ENCODE measurements at places on chromosomes 16 and 17.

GRCh38 chr17:78034429-78035091 is 76.1 kb downstream of the TNRC6C start:
- no peak for DNase-seq

DNA sequence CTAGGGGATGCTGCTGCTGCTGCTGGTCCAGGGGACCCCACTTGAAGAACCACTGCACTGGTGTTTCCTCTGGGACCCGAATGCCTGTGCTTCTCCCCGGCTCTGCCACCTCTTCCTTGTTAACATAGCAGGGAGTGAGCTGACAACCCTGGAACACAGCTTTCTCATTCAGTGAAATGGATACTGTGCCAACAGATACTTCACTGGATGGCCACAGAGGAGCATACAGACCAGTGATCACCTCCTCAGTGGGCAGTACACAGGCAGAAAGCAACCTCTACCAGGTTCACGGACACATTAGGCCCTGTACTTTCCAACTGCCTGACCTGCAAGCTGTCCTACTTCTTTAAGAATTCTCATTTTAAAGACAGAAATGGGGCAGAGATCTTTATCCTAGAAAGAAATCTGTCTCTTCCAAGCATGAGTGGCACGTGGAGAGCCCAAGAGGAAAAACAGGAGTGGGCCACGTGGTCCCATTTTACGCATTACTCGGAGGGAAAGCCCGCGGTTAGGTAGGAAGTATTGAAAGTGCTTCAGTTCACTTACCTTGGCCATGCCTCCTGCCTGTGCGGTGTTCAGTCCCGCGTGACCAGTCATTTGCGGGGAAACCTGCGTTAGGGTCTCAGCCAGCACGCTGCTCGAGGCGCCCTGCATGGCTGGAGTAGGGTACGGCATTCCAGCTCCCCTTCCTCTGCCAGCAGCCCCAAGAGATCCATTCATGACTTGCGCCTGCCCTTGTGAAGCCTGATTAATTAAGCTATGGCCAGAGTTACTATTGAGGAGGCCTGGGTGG is 30.6 kb downstream of the CREBBP start:
- no peak for DNase-seq

DNA sequence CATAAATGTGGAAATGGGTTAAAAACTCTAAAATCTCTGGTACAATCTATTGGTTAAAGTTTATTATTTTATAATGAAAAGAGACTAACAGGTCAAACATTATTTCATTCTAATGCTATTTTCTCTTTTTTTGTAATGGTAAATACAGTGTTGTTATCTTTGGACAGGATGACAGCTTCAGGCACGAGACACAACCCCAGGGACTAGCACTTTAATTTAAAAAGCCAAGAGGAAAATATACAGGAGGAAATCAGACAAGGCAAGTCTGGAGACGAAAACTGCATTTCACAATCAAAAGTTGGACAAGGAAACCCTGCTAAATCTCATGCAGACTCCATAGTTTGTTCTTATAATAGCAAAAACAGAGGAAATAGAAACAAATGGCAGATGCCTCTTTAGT is 589.1 kb upstream of the CDH8 start:
- DNase-seq: no peak

GRCh38 chr16:28136751-28137434 is 73.4 kb upstream of the GSG1L start:
- DNase-seq: no peak

- no peak for DNase-seq
Observed at GRCh38 chr16:25040543-25040942, 25.4 kb upstream of the ARHGAP17 start.

DNA sequence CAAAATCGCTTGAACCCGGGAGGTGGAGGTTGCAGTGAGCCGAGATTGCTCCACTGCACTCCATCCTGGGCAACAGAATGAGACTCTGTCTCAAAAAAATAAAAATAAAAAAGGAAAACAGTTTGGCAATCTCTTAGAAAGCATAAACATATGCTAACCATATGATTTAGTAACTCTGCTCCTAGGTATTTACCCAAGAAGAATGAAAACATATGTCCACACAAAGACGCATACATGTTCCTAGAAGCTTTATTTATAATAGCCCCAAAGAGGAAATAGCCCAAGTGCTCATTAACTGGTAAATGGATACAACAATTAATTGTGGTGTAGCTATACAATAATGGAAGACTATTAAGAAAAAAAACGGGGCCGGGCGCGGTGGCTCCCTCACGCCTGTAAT is 18.5 kb upstream of the CDH1 start:
- DNase-seq: no peak

DNA sequence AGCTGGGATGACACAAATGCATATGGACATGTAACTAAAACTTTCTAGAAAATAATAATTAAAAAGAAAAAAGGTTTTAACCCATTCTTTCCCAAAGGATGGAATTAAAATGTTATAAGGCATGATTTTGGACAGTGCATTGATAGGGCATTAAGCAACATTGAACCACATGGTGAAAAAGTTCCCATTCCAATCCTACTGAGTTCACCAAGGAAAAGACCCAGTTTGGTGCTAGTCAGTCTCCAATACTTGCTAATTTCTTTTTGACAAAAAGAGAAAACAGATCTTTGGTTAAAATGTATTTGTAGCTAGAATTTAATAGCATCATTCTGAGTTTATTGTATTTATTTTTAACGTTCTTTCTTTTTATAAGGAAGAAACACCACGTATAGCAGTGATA is 28.1 kb downstream of the EMP2 start:
- DNase-seq: no peak

DNA sequence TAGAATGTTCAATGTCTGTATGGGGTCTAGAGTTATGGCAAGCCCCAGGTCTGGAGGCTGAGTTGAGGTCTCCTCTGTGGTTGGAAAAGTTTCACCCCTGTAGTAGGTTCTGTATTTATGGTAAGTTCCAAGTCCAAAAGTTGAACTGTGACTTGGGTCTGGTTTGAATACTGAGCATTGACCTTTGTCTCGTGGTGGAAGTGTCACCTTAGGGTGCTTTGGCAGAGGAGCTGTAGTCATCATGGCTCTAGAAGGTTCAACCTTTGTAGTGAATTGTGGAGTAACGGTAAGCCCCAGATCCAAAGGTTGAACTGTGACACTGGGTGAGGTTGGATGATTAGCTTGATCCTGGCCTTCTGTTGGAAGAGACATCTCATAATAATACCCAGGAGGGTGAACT is 17.6 kb downstream of the RDM1 start:
- no peak for DNase-seq

DNA sequence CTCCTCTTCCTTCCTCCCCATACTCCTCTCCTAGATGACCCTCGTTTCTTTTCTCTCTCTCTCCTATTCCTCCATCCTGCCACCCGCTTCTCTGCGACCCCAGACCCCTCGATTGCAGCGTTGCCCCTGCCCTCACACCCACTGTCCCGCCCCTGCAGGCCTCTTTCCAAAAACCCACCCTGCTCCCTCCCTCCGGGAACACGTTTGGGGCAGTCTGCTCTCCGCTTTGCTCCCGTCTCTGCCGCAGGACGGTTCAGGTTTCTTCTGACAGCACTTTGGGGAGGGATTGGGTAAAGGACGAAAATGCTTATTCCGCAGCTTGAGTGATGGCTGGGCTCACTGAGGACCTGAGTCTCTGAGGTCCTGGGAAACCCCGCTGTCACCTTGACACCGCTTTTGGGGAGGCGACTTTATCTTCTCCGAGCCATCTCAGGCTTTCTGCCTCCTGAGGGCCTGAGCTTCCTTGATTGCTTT is 690 bp downstream of the NDE1 start:
- DNase-seq: no peak

GRCh38 chr16:9824200-9825068 is 357.8 kb downstream of the GRIN2A start:
- DNase-seq: no peak

GRCh38 chr17:80068301-80069222 is 32.1 kb downstream of the CCDC40 start:
- DNase-seq: no peak

- DNase-seq: no peak
Observed at GRCh38 chr17:66971264-66971663, 6.8 kb downstream of the CACNG4 start.

GRCh38 chr17:68763562-68763961 is 162.4 kb upstream of the FAM20A start:
- DNase-seq: no peak

DNA sequence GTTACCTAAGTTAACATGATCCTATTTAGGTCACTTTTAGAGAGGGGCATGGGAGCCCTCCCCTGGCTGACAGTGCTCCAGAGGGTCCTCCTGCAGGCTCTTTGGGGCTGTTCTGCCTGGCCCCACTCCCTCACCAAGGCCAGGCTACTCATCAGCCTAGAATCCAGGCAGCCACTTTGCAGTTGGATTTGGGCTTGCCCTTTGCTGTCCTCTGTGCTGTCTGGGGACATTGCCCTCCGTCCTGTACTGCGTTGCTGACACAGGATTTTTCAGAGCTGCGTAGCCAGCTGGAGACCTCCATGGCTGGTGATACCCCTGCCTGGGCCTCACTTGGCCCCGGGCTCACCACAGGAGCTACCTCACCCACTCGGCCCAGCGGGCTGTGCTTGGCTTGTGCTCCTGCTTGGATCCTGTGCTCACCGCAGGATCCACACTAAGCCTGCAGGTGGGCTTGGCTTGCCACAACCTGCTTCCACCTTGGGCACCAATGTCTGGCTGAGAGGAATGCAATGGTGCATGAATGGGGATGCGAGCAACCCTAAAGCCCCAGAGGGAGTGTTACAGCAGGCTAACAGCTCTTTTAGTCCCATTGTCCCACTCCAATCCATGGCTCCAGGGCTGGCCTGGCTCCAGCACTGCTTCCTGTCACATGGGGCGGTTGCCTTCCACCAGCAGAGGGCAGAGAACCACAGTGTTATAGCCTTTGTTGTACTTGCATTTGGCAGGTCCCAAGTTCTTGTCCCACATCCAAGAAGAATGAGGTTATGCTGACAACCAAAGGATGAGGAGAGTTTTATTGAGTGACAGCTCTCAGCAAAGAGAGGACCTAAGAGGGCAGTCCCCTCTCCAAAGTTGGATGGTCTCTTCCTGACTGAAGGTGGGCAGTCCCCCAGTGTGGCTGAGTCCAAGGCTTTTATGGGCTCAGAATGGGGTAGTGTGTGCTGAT is 21.5 kb downstream of the CCL4 start:
- no peak for DNase-seq

GRCh38 chr17:73952480-73953205 is 250.8 kb upstream of the RPL38 start:
- DNase-seq: peak; percentile 15

DNA sequence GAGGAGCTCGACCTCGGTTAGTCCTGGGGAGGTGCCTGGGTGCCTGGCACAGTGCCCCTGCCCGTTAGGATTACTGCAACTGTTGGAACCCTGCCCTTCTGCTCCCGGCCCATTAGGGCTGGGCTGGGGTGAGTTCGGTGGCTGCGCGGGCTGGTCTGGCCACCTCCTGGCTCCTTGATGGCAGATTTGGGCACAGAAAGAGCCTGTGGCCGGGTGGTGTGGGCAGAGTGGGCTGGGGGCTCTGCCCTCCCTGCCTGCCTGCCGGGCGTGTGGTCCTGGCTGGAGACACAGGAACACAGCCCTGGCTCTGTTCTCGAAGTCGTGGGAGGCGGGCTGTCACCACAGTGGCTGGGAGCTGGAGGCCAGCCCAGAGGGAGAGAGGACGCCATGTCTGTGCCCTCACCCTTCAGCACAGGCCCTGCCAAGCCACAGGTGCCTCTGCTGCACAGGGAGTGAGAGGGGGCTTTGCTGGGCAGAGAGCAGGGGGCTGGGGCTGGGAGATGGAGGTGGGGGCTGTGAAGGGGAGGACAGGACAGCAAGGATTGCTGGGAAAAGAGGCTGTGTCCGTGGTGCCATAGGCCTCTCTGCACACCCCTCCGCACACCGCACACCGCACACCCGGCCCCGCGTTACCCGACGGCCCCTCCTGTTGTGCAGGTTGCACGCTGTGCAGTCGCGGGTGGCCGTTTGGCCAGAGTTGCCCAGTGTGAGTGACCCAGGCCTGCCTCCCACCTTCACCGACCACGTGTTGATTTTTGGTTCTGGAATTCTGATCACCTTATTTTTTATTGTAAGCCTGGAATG is 236.6 kb upstream of the GSE1 start:
- no peak for DNase-seq

DNA sequence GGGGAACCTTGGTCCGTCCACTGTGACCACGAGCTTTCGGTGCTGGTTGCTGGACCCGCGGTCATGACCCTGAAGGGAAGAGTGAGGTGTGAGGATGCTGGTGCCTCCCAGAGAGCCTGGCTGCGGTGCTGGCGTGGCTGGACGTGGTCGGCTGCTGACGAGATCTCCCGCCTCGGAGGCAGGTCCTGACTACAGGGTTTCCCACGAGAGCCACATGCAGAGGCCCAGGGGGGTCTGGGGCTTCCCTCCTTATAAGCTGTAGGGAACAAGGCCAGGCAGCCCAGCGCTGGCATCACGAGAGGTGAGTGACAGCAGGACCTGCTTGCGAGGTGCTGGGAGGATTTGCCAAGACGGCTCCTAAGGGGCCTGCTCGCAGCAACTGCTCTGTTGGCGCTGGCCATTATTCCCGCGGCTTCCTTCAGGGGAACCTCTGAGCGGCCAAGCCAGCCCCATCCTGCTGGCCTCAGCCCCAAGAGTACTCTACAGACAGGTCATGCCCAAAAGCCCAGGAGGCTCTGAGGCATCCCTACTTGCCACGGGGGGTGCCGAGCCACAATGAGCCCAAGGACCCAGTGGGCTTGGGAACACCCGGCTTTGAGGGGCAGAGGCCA is 134.8 kb downstream of the FOXL1 start:
- no peak for DNase-seq

- DNase-seq: no peak
Observed at GRCh38 chr16:85510041-85510659, 103.0 kb upstream of the GSE1 start.

DNA sequence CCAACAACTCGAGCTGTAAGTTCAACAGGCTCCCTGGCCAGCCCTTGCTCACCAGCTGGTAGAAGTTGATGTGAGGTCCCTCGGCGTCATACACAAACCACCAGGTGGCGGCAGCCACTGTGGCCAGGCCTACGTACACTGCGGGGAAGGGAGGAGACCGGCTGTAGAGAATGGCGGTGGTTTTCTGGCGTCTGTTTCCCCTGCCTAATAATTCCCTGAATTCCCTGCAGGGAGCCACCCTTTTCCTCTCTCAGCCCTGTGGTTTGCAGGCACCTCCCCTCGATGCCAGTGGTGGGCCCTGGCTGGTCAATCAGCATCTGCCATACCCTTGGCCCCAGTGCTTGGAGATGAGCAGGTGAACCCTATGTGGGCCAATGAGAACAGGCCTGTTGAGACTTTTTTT is 18.9 kb upstream of the P2RX1 start:
- no peak for DNase-seq

- peak; percentile 55 for DNase-seq
Observed at GRCh38 chr17:74864866-74865395, 5.2 kb upstream of the GRIN2C start.

GRCh38 chr16:8677481-8677880 is 3.1 kb downstream of the ABAT start:
- DNase-seq: no peak

DNA sequence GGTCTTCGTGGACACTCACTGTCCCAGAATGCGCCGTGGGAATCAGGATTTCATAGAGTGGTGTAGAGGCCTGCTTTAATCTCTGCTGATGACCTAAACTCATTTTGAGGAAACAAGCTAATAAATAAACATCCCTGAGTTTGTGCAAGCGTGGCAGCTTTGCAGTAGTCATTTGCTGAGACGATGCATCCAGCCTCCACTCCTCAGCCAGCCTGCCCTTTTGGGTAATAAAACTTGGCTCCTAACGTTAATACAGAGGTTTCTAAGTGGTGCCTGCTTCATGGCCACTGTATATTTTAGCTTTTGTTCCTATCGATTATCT is 1.3 kb downstream of the DGKE start:
- DNase-seq: no peak

GRCh38 chr17:62625184-62625869 is 2.1 kb upstream of the MRC2 start:
- no peak for DNase-seq
